ENCODE measurements at places on chromosomes 3 and 15.

GRCh38 chr15:88812133-88812532 lies 8.9 kb downstream of the ACAN start:
- DNase-seq, result no peak

GRCh38 chr3:15512166-15512565 lies 9.3 kb downstream of the COLQ start:
- no peak for DNase-seq

GRCh38 chr3:110598847-110599490 lies 472.6 kb upstream of the NECTIN3 start:
- DNase-seq, result no peak

GRCh38 chr3:114005481-114005880 lies 50.8 kb downstream of the CCDC191 start:
- no peak for DNase-seq

GRCh38 chr3:156611870-156612494 lies 57.1 kb upstream of the SSR3 start:
- no peak for DNase-seq

GRCh38 chr3:191227541-191227940 lies 28.5 kb downstream of the OSTN start:
- DNase-seq, result no peak

DNA sequence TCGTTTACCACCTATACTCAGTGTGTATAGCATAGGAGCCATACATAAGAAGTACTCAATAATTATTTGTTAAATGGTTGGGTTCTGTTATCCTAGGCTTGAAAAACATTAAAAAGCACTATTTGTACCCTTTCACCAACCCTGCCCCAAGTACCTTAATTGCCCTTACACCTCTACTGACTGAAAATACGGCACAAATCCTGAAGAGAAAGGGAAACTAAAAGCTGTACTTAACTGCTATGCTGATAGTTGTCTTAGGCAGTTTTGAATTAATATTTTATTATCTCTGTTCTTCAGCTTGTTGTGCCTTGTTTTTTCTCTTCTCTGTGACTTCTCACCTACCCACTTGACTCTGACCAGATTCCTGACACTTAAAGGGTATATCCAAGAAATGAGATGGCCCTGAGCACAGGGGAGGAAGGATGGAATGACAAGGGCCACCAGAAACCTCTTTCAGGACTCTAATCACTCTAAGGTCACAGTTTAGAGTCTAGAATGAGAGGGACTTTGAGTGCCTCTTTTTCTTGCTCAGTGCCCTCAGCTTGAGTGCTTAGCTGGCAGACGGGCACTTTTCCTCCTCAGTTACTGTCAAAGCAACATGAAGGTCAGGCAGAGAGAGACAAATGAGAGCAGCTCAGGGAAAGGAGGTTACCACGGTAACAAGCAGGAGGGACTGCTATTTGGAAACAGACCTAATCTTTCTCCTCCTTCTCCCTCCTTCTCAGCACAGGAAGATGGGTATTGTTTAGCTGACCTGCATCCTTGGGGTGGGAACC lies 136.5 kb downstream of the ZNF609 start:
- DNase-seq, result peak; percentile 23

DNA sequence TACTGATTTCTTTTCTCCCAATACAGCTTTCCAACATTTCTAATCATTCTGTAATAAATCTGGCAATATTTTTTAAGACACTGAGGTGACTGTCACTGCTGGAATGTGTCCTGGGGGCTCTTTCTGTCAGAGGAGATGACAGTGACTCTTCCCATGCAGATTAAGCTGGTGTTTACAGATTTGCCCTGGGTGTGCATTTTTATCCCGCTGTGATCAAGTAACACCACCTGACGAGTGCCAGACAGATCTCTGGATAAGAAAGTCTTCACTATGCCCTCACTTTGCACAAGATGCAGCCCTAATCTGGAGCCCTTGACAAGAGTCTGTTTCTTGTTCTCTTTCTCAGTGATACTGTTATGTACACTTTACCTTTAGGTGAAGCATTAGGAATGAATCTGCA lies 477.7 kb downstream of the ZIC1 start:
- no peak for DNase-seq

GRCh38 chr3:18580268-18580667 lies 155.1 kb upstream of the SATB1 start:
- DNase-seq, result no peak

GRCh38 chr3:121735047-121735696 lies 14.4 kb downstream of the GOLGB1 start:
- DNase-seq, result no peak

DNA sequence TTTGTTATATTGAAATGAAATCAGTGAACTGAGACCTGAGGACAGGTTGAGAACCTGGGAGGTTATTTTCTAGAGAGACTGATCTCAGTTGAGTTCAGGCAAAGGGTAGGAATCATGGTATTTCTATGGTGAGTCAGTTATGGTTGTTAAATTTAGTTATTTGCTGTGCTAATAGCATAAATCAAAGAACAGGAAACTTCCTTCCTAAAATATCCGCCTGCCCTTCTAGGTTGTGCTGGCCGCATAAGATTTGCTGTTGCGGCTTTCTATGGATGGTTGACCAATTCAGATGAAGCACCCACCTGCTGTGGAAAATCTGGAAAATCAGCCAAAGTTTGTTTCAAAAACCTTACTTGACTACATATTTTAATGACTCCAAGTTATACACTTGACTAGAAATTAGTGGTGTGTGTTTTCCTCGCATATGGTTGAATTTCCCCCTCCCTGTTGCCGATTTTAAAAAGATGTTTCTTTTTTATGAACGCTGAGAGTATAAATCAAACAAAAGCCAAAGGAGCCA lies 52.6 kb downstream of the PLCL2 start:
- no peak for DNase-seq

DNA sequence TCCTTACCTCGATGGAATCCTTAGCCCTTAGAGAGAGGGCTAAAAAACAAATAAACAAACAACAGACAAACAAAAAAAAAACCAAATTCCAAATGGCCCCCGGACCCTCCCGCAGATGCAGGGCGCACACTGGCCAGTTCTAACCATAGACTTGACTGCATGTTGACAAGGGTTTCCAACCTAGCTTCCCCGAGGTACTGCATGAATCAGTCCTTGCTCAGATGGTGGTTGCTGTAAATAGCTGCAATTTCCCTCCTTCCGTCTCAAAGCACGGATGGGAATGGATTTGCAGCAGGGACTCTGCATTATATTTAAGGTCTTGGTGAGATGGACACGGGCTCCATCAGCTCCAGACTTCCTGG lies 162.8 kb downstream of the CD47 start:
- no peak for DNase-seq

DNA sequence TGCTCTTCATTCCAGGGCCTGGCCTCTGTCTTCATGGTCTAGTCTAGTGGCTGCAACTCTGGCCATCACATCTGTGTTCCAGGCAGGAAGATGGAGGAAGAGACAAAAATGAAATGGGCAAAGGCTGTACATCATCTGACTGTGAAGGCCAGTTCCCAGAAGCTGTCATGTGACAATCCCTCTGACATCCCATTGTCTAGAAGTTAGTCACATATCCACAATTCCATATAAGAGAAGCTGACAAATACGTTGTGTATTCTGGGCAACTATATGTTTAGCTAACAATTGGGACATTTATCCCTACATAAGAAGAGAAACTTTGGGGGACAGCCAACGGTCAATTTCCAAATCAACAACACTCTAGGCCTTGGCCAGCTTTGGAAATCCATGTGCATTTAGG lies 34.5 kb upstream of the C3orf70 start:
- DNase-seq, result no peak

DNA sequence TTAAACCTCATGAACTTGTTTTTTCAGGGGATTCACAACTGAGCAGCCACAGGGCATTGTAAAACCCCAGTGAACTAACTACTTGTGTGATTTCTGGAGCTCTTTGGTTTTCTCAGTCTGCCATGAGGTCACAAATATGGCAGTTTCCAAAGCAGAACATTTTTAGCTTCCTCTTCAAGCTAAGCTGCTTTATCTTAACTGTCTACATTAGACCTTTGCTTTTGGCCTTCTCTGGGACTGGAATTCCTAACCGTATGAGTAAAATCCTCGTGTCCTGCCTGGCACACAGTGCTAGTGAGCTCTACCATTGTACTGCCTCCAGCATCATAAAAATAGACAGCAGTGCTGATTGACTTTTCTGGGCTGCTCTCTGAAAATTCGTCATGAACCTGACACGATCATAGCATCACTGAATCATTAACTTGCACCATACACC lies 22.1 kb downstream of the CDIN1 start:
- no peak for DNase-seq

- DNase-seq, result no peak
Observed at GRCh38 chr15:99732751-99733267, 428 bp downstream of the LYSMD4 start.

DNA sequence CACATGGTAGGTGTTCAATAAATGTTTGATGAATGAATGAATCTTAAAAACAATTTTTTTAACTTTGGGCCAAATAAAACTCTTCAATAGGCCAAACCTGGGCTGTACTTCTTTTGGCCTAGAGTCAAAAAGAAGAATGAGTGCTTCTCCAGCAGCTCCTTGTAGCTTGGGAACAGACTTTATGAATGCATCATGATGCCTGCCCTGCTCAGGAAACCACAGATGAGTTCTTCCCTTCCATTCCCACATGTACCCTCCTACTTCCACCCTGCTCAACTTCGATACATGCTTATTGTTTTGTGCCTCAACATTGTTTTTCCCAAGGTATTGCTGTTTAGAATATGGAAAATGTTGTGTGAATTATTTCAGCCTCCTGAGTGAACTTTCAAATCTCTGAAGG lies 87.0 kb downstream of the FILIP1L start:
- no peak for DNase-seq

DNA sequence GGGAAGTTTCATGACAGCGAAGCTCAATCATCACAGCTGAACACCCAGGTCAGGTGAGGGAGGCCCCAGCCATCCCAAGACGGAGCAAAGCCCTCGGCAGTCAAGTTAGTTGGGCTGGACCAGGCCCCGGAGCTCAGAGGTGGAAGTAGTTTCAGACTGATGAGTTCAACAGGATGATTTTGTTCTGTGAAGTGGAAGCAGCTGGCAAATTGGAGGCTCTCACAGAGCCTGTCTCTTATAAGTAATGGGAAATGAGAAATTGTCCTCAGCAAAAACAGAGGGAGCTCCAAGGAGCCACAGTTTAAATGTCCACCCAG lies 245.1 kb downstream of the XXYLT1 start:
- DNase-seq, result no peak

- no peak for DNase-seq
Observed at GRCh38 chr3:150232992-150233451, 175.1 kb upstream of the TSC22D2 start.

DNA sequence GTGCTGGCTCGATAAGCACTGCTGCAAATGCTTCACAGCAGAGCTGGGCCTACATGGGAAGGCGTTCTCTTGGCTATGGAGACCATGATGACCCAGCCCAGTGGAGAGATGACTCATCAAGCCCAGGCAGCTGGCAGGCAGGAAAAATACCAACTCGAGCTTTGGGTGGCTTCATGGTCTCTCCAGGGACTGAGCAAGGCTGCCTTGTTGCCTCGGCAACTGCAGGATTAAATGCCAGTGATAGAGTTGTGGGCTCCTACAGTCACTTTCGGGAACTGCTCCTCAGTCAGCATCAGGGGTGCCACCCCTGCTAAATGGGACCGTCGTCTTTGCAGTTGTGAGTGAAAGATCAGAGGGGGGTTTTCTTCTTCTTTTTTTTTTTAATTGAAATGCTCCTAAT lies 54.6 kb upstream of the MYZAP start:
- peak; percentile 12 for DNase-seq

GRCh38 chr3:194404365-194405140 lies 5.5 kb upstream of the GP5 start:
- no peak for DNase-seq

DNA sequence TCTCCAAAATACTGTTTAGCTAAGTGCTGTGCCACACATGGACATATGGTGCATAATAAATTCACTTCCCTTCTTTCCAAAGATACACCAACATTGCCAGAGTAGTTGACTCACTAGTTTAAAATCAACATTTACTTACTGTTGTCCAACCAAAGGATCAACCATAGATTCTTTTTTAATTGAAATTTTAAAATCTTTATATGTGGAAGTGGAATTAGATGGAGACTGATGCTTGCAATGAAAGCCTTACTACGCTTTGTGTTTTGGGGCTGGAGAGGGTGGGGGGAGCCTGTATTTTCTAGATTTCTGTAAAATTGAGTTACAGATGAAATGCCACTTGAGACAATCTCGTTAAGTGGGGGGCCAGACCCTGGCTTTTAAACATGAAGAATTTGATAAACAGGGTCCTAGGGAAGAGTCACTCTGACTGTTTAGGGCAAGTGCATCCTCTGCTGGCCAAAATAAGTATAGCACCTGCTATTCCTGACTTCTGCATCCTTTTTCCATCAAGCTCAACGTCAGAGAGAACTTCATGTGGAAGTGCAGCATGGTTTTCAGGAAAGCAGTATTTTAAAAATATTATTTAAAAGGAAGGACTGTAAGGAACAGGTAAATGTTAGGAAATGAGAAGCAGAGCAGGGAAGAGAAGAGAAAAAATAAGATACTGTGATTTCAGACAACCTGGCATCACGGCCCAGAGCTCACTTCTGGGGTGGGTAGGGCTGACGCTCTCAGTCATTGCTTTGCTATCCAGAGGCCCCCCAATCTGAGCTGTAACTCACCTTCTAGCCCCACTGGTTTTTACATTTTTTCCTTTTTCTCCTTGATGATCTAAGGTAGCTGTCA lies 76.7 kb downstream of the BOC start:
- DNase-seq, result peak; percentile 47

DNA sequence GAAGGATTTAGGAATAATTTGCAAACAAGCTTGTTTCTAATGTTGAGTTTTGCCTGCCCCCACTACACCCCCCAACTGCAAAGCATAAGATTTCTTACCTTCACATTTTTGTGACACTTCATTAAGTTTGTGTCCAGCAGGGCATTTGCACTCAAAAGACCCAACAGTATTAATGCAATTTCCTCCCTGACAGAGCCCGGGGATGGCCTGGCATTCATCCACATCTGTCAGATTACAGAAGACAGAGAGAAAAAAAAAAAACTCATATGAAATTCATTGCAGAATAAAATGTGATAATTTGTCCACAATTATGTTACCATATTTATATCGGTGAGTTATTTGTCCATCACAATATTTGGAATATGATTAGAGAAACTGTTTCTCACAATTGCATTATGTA lies 111.5 kb downstream of the FBN1 start:
- no peak for DNase-seq

DNA sequence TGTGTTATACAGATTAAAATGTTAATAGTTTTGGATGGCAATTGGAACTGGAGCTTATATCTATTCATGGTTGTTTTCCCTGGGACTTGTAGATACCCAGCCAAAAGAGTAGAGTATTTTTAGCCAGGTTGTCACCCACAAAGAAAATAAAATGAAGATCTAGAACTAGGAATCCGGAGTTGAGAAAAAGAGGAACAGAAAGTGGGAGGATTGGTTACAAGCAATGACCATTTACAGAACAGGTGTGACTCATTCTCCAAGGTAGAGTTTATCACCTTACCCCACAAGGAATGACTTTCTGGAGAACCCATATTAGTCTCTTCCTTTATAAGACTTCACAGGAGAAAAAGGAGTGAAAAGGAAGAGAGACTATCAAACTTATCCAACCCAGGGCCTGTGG lies 99.8 kb downstream of the TMEM108 start:
- DNase-seq, result no peak

- peak; percentile 79 for DNase-seq
Observed at GRCh38 chr3:144031938-144032337, 60.3 kb downstream of the DIPK2A start.

GRCh38 chr15:66078929-66079275 lies 174.6 kb downstream of the MEGF11 start:
- DNase-seq, result no peak

GRCh38 chr3:50649451-50649931 lies 25.2 kb upstream of the DOCK3 start:
- DNase-seq, result peak; percentile 32
